ENCODE measurements at places on chromosomes 2 and 18.

GRCh38 chr2:163266772-163267171 is 428.2 kb upstream of the KCNH7 start:
- no peak for DNase-seq

GRCh38 chr2:108534584-108535356 is 500 bp downstream of the LIMS1 start:
- peak; percentile 28 for DNase-seq

DNA sequence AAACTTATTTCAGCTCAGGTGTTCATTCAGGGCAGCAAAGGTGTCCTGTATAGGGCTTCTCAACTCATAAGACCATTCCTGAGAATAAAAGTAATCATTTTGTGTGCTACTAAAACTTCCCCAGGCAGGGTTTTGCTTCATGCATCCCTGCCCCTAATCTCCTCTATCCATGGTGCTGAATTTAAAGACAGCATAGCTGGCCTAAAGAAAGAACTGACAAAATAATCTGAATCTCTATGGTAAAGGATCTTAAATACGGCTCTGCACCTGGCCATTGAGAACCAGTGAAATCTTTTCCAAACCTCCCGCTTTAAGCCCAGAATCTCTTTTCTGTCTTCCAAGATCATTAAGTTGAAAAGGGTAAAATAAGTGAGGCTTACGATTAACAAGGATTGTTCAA is 292.1 kb upstream of the KLHL29 start:
- DNase-seq = no peak

- DNase-seq = no peak
These were observed 413.6 kb downstream of the PTH2R start for GRCh38 chr2:208820014-208820688.

- DNase-seq = no peak
These were observed 255.1 kb downstream of the EIPR1 start for GRCh38 chr2:3122525-3122924.

DNA sequence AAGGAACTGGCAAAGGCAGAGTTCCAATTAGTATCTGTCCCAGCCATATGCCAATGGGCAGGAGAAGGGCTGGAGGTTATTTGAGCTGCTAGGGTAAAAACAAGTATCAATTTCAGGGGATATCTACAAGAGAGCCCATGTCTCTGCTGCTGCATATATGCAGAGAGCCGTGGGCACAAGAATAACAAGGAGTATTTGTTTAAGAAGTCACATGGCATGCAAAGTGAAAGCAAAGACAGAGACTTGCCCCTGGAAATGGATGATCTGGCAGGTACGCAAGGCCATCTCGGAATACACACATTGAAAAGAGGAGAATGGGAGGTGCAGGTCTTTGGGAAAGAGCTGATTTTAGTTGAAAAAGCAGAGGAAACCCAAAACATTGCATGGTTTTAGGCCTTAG is 170.6 kb downstream of the EVA1A start:
- no peak for DNase-seq

- DNase-seq = no peak
These were observed 196.5 kb downstream of the MYO1B start for GRCh38 chr2:191441496-191442214.

GRCh38 chr2:8892111-8892510 is 54.7 kb upstream of the KIDINS220 start:
- DNase-seq = no peak

GRCh38 chr2:3101016-3101942 is 276.3 kb downstream of the EIPR1 start:
- DNase-seq = no peak

DNA sequence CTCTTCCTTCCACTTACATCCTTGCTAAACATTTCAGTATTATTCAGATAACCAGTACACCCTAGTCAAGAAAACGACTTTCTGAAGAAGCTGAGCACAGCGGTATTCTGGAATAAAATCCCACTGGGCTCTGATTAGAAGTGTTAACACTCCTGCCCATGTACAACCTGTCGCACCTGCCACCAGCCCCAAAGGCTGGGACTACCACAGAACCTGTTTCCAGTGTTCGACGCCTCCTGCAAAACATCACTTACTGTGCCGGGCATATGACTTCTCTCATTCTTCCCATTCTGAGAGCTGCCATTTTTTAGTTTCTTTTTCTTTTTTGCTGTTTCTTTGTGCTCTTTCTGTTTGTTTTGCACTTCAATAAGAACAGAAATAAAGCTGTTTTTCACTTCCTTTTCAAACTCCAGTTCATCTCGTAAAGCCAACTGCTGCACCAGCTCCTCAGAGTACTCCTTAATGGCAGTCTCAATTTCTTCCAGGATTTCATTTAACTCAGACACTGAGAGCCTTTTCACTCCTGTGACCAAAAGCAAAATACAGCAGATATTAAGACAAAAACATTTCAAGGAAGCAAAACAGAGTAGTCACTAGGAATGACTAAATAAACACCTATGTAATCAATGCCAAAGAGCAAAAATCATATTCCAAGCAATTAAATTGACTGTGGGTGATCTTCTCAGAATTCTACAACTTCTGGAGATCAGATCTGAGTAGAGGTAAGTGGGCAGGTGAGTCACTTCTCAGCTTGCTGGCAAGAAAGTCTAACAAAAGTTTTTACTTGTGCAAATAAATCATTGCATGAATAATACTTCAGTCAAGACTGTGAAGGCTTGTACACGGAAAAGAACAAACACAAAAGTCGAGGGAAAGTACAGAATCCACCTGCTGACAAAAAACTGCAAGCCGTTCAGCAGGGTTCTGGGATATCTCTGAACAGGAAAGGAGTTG is 19.3 kb downstream of the FEZ2 start:
- no peak for DNase-seq

- no peak for DNase-seq
These were observed 52.9 kb upstream of the PARD3B start for GRCh38 chr2:204492417-204492816.

DNA sequence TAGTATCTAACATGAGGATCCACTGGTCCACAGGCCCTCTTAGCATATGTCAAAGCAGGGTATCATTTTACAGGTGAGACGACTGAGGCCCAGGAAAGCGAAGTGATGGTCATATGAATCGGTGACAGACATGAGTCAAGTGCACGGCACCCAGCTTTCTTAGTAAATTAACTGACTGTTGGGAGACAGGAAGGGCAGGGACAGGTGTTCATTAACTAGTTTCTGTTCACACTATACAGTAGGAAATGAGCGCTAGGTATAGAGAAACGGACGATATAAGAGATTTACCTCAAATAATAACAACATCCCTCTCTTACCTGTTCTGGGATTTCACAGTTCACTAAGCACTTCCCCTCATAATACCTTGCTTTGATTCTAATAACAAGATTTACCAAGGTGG is 1.7 kb upstream of the SMARCAL1 start:
- no peak for DNase-seq

DNA sequence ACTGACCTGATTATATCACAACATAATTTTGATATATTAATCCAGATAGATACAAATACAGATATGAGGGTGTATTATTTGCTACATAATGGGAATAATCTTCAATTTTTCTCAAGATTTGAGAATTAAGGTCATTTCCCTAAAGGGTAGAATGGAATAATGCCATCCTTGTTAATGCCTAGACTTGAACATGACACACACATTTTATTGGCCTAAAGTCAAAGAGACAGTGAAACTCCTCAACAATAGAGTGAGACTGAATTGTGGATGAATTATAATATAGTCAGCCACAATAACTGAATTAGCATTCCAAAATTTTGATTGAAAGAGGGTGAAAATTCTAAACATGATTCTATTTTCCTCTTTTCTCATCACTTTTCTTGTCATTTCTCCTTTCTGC is 506.0 kb upstream of the CDH2 start:
- no peak for DNase-seq

GRCh38 chr2:68834737-68835376 is 36.3 kb downstream of the BMP10 start:
- DNase-seq = no peak

- no peak for DNase-seq
These were observed 122.3 kb downstream of the CHST9 start for GRCh38 chr18:27062802-27063201.

DNA sequence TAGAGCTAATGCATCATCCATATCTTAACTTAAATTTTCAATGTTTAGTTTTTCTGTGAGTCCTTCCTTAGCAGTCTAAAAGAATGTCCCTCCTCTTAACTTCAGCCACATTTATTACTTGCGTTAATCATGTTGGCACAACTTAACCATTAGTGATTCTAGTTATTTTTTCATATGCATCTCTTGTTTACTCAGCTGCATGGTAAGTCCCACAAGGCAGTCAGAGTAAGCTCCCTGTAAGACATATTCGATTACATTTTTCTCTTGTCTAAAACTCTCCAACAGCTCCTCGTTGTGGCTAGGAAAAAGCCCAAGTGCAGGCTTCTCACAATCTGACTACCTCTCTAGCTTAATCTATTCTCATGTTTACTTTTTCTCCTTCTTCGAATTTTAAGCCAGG is 2045.3 kb upstream of the PIK3C3 start:
- no peak for DNase-seq

DNA sequence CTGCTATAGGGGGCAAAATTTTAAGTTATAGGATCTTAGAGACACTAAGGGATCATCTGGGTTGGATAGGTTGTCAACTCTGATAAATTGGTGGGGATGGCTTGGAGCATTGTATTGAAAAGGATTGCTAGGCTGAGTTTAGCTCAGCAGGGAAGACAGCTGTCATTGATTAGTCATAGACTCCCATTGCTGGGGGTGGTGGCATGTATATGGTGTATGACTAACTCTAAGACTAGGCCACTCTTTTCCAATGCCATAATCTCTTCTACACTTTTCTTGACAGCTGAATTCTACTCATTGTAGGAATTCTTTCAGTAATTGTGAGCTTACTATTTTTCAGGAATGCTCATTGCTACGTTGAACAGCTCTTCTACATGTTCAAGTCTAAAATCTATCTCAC is 81.3 kb upstream of the PELI1 start:
- no peak for DNase-seq

- DNase-seq = no peak
These were observed 10.1 kb upstream of the LRPPRC start for GRCh38 chr2:44005846-44006245.

DNA sequence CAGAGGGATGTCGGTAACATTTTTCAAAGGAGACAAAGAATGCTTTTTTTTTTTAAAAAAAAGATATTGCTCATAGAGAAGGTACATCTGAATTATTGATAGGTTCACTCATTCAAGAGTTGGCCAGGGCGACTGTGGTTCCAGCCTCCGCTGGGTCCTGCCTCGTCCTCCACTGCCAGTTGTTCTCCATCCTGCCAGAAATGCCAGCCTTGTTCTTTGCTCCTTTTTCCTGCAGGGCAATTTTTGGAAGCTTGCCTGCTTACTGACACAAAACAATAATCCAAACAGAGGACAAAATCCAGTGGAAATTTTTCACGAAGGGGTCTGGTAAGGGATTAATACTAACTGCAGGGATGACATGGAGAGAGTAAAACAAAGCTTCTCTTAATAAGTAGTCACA is 1113.0 kb downstream of the CBLN2 start:
- DNase-seq = no peak

DNA sequence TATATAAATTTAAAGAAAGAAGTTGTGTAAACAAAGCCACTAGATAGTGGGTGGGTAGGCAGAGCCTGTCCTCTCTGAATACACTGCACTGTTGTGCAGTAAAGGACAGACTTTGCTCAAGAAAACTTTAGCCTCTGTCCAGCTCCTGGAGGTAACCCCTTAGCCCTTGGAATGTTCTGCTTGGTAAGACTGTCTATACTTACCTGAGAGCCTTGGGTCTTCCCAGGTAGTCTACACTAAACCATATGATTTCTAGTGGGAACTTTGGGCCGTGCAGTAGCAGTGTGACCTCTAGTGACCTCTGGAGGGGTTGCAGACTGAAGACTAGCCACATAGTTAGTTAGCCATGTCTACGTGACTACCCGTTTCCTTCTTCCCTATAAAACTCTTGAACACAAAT is 678.3 kb upstream of the NRXN1 start:
- DNase-seq = no peak

DNA sequence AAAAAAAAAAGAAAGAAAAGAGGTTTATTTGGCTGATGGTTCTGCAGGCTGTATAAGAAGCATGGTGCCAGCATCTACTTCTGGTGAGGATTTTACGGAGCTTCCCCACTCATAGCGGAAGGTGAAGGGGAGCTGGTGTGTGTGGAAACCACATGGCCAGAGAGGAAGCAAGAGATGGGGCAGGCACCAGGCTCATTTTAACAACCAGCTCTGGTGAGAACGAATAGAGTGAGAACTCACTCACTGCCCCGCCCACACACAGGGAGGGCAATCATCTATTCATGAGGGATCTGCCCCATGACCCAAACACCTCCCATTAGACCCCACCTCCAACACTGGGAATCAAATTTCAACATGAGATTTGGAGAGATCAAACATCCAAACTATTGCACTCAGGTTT is 68.5 kb downstream of the MOGAT1 start:
- no peak for DNase-seq

DNA sequence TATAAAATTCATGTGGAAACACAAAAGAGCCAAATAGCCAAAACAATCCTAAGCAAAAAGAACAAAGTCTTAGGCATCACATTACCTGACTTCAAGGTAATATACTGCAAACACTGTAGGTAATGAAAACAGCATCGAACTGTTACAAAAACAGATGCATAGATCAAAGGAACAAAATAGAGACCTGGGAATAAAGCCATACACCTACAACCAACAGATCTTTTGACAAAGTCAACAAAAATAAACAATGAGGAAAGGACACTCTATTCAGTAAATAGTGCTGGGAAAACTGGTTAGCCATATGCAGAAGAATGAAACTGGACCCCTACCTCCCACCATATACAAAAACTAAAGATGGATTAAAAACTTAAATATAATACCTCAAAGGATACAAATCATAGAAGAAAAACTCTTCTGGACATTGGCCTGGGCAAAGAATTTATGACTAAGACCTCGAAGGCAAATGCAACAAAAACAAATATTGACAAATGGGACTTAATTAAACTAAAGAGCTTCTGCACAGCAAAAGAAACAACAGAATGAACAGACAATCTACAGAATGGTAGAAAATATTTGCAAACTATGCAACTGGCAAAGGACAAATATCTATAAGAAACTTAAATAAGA is 218.0 kb downstream of the PHLPP1 start:
- no peak for DNase-seq
